ENCODE measurements at places on chromosomes 4 and X.
A peak's percentile ranks its signal among the peaks of the same experiment; 100 is the strongest.

GRCh38 chr4:147044241-147044640 lies 98.6 kb upstream of the TTC29 start:
- DNase-seq = no peak

GRCh38 chrX:68383540-68383939 lies 49.8 kb downstream of the OPHN1 start:
- no peak for DNase-seq

DNA sequence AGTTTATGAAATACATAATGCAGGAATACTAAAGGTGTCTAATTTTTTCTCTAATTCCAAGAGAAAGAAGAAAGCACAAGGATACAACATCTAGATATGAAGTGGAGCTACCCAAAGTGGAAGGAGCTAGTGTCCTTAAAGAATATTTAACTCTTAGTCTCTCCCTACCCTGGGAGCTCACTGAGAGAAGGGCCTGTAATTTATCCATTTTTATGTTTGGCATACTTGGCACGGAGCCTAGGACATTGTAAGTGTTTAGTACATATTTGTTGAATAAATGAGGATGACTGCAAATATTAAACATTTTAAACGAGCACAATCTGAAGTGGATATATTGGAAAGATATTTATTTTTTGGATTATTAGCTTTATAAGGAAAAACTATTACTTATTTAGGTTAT lies 674.8 kb downstream of the IQCM start:
- DNase-seq = no peak

- DNase-seq = no peak
Observed at GRCh38 chr4:32477518-32477917, 1757.3 kb downstream of the PCDH7 start.

DNA sequence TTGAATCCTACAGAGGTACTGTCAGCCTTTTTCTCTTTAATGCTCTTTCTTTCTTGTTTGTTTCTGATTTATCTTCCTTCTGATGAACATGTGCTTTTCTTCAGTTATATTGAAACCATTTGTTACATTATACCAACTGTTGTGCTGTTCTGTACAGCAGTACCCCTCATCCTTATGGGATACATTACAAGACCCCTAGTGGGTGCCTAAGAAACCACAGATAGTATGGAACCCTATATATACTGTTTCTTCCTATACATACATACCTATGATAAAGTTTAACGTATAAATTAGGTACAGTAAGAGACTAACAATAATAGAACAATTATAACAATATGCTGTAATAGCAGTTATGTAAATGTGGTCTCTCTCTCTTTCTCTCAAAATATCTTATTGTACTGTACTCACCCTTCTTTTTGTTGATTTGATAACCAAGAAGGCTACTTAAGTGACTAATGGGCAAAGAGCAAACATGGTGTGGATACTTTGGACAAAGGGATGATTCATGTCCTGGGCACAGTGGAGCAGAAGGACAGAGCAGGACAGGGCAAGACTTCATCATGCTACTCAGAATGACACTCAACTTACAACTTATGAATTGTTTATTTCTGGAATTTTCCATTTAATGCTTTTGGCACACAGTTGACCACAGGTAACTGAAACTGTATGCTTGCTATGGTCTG lies 10.7 kb upstream of the YIPF7 start:
- DNase-seq = no peak

DNA sequence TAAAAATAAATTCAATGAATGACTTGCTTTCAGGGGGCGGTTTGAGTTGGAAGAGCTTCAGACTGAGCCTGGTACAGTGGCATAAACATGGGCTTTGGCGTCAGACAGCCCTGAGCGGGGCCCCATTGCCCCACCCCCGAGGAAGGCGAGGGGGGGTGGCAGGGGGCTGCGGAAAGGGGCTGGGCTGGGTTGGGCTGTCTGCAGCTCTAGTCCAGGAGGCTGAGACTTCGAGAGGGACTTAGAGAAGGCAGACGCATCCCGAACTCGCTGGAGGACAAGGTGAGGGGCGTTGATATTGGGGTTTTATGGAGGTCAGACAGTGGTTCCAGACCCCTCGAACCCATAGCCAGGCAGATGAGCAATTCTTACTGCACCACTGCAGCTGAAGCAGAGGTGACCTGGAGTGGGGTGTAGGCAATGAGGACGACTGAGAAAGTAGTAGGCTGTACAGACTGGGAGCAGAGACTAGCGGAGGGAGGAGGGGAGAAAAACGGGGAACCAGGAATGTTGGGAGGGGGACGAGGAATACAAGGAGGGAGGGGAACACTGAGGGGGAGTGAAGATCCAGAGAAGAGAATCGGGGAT lies at the start of gene MAGED2:
MAGED2 (plus strand) TSS at position 222 of the 585 bp plus-strand sequence. CDS start 1,587 bp downstream, outside the sequence.
- DNase-seq = peak; percentile 43

DNA sequence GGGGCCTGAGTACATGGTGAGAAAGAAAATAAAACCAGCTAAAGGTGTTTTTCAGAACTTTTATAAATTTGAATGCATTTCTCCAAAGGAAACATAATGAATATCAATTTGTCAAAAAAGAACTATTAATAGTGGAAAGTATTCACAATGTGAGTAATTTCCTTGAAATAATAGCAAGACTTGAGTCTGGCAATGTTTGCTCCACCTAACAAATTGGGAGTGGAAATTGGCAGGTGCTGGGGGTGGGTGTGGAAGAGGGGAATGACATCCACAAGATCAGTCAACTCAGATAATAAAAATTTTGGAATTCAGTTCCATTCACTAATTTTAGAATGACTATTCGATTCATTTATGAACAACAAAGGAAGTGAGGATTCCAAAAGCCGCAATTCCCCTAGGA lies 884.8 kb upstream of the SLIT2 start:
- DNase-seq = no peak

DNA sequence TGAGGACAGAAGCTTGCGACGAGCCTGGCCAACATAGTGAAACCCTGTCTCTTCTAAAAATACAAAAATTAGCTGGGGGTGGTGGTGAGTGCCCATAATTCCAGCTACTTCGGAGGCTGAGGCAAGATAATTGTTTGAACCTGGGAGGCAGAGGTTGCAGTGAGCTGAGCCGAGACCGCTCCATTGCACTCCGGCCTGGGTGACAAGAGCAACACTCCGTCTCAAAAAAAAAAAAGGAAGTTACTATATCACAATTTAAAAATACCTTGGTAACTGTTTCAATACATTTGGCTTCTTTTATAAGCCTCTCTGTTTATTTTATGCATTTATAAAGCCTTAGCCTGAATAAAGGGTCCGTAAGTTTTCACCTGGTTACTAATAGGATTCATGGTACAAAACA lies 46.6 kb upstream of the CHRNA9 start:
- DNase-seq = no peak

DNA sequence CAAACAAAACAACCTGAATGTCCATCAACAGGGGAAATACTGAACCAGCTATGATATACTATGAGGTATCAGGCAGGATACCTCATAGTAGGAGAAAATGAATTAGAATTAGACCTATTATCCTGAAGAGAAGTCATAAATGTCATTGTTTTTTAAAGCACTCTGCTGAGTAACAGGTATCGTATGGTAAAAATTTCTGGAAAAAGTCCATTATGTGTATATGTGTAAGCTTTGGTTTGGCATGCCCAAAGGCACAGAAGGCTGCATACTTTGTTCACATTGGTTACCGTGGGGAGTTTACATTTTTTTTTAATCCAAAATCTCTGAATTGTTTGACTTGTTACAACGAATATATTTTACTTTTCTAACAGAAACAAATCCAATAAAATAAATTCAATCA lies 70.5 kb downstream of the RPS3A start:
- no peak for DNase-seq

GRCh38 chr4:13994016-13994415 lies 366.5 kb upstream of the BOD1L1 start:
- no peak for DNase-seq

DNA sequence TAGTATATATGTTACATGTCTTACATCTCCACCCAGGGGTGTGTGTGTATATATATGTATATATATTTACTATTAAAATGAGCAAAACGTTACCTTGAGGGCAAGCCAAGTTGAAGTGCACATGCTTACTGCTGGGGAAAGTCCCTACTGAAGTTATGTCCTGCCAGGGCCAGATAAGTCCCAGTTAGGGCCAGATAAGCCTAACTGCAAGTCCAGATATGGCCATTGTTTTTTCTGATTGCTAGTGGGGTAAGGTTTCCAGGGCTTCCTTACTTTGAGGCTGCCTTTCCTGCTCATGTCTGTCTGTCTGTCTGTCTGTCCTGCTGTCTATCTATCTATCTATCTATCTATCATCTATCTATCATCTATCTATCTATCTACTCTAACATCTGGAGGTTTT lies 19.3 kb upstream of the ZNF81 start:
- DNase-seq = no peak

- no peak for DNase-seq
Observed at GRCh38 chrX:118189000-118189399, 72.4 kb upstream of the KLHL13 start.

- DNase-seq = no peak
Observed at GRCh38 chr4:126038502-126039144, 723.9 kb downstream of the FAT4 start.

DNA sequence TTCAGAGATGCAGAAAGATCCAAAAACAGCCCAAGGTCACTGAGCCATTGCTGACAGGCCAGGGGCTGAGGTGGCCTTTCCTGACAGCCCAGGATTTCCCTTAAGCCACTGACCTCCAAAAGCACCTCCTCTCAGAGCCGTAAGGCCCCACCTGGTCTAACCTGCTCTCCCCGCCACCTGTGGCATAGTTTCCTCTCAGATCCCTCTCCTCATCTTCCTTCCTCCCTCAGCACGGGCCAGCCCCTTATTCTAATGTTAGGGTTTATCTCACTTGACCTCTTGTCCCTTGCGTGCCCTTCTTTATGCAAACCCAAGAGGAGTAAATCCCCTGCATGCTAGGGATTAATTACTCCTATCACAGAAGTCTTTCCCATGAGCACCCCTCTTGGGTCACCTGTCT lies 113.0 kb downstream of the RBM47 start:
- no peak for DNase-seq

GRCh38 chr4:184514121-184514988 lies 40.0 kb upstream of the IRF2 start:
- DNase-seq = no peak

DNA sequence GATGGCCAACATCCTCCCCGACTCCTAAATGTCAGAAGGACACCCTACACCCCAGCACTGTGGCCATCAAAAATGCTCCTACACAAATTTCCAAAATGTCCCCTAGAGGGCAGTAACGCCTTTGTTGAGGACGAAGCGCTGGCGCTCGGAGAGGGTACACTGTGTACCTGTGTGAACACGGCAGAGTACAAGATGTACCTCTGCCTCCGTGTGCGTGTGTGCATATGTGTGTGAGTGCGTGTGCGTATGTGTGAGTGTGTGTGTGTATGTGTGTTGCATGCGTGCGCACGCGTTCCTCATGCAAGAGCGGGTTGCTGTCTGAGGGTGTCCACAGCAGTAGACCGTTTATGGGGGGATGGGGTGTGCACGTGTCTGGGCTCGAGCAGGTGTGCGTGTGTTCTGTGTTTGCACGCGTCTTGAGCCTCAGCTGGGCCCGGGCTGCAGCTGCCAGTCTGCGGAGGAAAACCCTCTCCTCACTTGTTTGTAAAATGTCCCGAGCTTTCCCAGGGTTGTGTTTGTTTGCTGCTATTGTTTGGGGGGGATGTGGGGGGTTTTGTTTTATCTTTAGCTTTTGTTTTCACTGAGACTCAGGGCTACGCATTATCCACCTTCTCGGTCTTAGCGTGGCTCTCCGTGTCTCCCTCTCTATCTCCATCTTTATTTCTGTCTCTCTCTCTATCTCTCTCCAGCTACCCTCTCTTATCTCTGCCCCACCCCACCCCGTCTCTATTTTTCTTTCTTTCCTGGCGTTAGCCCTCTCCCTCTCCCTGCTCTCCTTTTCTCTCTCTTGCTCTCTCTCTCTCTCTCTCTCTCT lies 10.4 kb upstream of the TSPYL2 start:
- DNase-seq = peak; percentile 81

Measured in CD4-positive, alpha-beta memory T cell (primary cell).